Nasal cavity respiratory epithelium epithelial cell of viscerocranial mucosa (primary cell): ENCODE measurements at places on chromosomes 16 and 17. TPM values are rescaled to one million over a fixed set of nuclear protein-coding genes. Genes with fewer than 3 reads are reported as not detected.

Gene GNAO1
- total RNA-seq = under 0.01 and 0.07 TPM in 2 replicates

Gene KRT37
- total RNA-seq = 2.1 TPM in 1 of 2 replicates, not detected in the other

Gene KREMEN2
- total RNA-seq = 3.8 and 10.2 TPM in 2 replicates

Gene NPIPB6
- under 0.01 and 2.1 TPM in 2 replicates for total RNA-seq

Gene NAA38
- 18.2 and 27.3 TPM in 2 replicates for total RNA-seq

Gene CHST5
- not detected in 2 replicates for total RNA-seq

Gene TAT
- under 0.01 and 0.07 TPM in 2 replicates for total RNA-seq

Gene ASB16
- total RNA-seq = not detected in 2 replicates

Gene CORO7
- 6.8 and 12.8 TPM in 2 replicates for total RNA-seq

Gene TVP23A
- not detected in 2 replicates for total RNA-seq

Gene PRR35
- total RNA-seq = under 0.01 TPM in 1 of 2 replicates, not detected in the other

Gene TEX19
- total RNA-seq = not detected in 2 replicates

Gene HBA1
- not detected in 2 replicates for total RNA-seq

Gene SMIM5
- total RNA-seq = 0.34 and 0.93 TPM in 2 replicates

Gene USB1
- total RNA-seq = 21.9 and 118 TPM in 2 replicates

Gene LRRC36
- total RNA-seq = not detected in 2 replicates
